ENCODE measurements at places on chromosomes 5 and 9.

GRCh38 chr9:104810421-104811339 is 46.8 kb downstream of the NIPSNAP3B start:
- DNase-seq, result no peak

DNA sequence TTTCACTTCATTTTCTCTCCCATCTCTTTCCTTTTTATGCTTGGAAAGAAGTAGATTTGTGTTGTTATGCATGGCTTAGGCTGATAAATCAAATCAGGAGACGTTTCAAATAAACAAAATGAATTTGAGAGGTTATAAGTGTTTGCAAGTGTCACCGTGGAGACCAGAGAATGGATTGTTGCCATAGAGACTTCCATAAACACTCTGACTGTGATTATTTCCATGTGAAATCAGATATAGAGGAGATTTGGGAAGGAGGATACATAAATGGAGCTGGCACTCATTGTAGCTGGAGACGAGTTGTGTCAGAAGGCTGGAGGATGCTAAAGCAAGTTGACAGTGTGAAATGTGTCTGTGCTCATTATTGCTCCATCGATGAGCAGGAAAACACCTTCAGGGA is 84.2 kb upstream of the PCSK1 start:
- peak; percentile 17 for DNase-seq

- DNase-seq, result peak; percentile 79
Measured at GRCh38 chr5:63820577-63820976, 141.7 kb downstream of the HTR1A start.

DNA sequence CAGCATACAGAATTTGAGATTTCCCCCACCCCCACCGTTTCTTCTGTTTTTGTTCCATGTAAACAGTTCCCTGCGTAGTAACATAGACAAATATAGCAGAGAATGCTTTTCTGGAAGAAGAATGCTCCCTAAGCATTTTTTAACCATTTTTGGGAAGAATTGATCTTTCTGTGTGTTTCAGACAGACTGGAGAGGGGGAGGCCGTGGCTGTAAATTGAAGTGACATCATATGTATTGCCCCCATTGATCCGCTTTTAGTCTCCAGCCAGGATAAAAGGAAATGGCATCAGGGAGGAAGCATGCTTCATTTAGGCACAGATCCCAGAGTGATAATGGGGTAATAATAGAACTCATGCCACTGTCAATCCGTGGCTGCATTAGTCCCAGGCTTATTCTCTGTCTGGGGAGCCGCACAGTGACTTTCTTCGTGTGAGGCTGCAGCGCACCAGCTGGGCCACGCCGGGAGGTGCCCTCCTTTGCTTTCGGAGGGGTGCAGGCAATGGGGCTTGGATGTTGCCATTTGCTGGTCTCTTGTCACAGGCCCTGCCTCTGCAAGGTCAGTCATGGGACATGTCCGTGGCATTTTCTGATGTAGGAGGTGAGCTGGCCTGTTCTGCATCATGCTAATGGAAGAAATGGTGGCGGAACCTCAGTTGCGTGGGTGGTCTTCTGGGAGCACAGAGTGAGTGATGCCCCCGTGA is 261.5 kb downstream of the FANCC start:
- peak; percentile 57 for DNase-seq

DNA sequence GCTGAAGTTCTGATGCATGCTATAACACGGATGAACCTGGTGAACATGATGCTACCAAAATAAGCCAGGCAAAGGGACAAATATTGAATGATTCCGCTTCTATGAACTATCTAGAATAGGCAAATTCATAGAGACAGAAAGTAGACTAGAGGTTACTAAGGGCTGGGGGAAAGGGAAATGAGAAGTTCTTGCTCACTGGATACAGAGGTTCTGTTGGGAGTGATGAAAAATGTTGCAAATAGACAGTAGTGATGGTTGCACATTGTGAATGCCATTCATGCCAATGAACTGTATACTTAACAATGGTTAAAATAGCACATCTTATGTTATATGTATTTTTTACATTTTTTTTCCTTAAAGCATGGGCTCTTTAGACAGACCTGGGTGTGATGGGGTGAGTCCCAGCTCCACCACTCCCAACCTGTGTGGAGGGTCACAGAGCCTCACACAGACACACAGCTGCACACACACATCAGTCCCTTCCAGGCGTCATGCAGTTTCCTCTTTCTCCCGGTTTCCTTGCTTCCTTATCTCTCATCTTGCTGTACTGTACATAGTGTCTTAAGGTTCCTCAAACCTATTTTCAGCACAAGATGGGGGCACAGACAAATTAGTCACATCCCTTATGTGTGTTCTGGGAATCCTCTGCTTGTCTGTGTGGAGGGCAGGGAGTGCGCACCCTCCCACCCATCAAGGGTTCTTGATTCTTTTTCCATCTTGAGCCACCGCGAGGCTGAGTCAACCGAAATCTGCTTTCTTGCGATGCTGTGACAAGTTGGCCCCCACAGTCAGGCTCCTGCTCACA is 192.9 kb downstream of the CRB2 start:
- DNase-seq, result no peak

DNA sequence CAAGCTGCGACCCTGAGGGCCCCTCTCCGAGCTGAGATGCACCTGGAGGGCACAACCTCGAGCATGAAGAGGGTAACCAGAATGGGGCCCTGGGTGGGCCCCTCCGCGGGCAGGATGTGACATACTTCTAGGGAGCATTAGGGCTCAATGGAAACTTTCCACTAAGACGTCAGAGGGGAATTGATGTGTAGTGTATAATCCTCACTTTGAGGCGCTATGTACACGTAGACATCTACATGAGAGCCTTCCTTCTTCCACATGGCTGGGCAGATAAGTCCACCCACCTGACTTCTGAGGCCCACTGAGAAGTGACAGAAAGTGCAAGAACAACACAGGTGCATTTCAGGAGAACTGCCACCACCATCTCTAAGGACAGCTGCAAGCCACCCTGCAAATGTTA is 61.0 kb downstream of the DAP start:
- DNase-seq, result no peak

- DNase-seq, result no peak
Measured at GRCh38 chr5:10564838-10565784, 1.2 kb downstream of the ANKRD33B start.

- no peak for DNase-seq
Measured at GRCh38 chr9:36486329-36486932, 86.3 kb upstream of the MELK start.

DNA sequence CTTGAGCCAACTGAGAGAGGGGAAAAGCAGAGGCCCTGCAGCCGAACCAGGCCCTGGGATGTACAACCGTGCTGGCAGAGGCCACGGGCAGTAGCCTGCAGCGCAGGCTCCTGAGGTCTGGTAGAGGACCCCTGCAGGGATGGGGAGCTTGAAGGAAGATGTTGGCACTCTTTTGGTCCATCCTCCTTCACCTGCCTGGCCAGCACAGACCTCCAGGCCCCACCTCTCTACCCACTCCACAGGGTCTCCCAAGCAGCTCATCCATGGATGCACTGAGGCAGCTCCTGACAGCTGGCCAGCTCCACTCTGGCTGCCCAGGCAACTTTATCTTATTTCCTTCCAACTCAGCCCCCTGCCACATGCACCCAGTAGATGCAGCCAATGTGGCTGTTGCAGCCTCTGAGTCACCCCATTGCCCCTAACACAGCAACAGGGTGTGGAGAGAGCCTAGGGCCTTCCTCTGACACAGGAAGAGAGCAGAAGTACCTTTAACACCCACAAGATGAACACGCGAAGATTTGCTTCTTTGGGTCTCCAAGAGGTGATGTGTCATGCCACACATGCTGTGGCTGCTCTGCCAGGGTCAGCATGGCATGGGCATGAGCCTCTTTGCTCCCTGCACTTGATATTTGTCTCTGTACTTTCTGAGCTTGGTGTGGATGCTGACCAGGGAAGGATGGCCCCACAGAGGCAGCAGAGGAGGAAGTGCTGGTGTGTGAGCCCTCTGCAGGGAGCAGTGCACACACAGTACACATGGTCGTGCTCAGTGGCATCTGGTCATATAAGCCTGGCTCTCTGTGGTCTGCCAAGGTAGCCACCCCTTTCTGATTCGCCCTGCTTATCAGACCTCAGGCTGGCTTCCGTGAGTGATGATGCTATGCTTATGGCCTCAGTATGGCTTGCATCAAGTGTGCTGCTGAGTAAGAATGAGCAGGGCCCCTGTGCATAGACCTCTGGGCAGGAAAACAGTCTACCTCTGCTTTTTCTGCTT is 117.2 kb downstream of the NRG2 start:
- no peak for DNase-seq

DNA sequence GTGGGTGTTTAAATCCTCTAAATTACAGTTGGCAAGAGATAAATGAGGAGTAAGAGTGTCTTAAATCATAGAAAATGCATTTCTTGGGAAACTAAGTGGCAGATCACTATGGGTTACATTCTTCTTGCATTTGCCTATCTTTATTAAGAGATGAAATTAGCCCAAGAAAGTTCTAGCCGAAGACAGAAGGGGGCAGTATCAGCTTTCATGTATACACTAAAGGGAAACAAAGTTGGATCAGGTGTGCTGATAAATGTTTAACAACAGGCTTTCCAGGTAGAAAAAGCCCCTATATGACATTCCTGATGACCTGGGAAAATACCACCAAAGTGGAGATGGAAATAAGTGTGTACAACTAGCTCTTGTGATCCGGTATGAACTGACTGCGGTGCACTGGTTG is 81.9 kb upstream of the TLR4 start:
- DNase-seq, result no peak

- no peak for DNase-seq
Measured at GRCh38 chr5:180154821-180155364, 54.1 kb downstream of the RASGEF1C start.

- no peak for DNase-seq
Measured at GRCh38 chr5:25295067-25295466, 650.3 kb upstream of the CDH10 start.

GRCh38 chr5:4911646-4912403 is 228.3 kb upstream of the ADAMTS16 start:
- DNase-seq, result no peak

GRCh38 chr5:115097236-115097635 is 72.5 kb downstream of the TRIM36 start:
- DNase-seq, result no peak

DNA sequence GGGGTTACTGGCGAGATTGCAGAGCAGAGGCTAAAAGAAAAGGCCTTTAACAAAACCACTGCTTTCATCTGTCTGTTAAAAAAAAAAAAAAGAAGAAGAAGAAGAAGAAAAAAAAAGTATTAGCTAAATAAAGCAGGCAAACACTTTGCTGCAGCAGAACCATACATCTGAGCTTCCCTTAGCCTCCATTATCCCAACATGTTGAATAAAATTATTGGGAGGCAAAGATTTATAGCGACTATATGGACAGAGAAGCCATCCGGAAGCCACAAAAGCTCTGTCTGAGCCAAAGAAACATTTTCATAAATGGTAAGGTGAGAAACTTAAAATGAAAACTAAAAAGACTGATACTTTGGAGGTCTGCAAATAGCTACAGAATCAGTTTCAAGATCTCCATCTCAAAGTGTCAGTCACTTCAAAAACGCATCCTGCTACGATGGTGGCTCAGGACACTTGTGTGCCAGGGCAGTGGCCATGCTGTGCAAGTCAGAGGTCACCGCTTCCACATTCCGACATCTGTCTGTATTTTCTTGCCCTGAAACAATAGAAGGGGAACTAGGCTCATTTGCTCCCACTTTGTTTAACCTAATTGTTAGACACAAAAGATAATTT is 9.6 kb downstream of the EFNA5 start:
- no peak for DNase-seq

DNA sequence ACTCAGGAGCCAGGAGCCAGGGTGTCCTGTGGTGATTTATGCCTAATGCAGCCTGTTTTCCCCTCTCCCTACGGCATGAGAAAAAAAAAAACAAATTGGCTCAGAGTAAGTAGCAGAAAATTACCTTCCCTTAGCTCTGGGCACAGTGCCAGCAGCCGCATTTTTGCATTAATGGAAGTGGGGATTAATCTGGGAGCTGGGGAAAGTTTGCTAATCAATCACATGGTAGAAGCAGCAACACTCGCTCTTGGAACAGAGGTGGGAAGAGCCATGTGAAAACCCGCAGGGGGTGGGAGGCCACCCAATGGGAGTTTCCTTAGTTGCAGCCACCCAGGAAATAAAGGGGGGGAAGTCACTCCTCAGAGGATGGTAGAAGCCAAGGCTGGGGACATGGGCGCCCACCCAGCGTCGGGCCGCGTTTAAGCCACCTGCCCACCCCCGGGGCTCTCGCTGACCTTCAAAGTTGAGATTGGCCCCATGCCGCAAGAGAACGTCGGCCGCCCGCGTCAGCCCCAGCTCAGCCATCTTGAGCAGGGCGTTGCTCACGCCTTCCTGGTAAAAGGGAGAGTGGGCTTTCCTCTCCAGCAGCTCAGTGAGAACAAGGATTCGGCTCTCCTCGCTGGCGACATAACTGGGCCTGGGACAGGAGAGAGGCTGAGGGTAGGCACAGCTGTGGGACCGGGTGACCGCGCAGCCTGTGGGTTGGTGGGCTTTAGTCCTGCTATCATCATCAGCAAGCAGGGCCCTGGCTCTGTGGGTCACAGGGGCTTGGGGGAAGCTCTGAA is 1.7 kb downstream of the ASB6 start:
- DNase-seq, result peak; percentile 75

DNA sequence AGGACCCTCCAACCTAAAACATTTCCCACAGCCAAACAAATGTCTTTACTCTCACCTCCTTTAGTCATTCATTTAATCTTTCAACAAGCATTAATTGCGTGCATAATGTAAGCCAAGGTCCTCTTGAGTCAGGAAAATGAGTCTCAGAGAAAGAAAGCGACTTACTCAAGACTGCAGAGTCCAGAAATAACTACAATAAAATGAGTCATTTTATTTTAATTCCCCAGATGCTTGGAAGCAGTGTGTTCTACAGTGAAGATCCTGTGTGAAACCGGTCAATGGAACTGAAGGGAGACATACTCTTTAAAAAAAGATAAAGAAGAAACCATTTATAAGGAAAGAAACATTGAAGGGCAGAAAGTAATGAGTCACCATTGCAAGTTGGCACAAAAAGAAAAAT is 513.7 kb downstream of the CDK5RAP2 start:
- DNase-seq, result no peak

DNA sequence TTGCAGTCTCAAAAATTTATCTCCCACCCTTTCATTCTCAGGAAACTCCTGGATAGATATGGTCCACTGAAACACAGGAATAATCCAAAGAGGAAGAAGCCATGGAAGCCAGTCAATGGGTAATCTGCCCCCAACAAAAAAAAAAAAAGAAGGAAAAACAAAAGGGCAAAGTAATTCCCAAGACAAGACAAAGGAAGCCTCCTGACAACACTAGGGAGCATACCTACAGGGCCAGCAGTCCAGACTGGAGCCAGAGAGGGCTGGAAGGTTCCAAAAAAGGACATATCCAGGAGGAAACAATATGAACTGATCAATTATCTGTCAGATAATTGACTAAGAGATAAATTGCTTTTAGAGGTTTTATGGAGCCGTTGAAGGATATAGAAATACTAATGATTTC is 12.9 kb downstream of the FNIP1 start:
- no peak for DNase-seq

GRCh38 chr9:98260635-98261034 is 5.2 kb upstream of the TBC1D2 start:
- DNase-seq, result no peak

DNA sequence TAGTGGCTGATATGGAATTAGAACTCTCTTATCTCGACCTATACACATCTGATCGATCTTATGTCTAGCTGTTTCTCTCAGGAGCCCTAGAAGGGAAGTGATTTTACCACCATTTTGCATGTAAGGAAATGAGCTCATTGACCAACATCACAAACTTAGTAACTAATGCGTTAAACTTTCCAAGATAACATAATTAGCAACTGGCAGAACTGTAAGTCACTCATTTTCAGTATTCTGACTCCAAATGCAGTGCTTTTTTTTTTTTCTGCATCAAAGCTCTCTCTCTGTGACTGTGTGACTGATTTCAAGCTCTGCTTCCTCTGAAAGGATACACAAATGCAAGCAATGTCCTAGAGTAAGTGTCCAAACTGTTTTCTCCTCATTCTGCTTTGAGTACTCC is 68.1 kb upstream of the FBXL7 start:
- DNase-seq, result no peak
